Large intestine (tissue), 12 donors: ENCODE measurements at places on chromosomes 11 and 22. TPM values are rescaled to one million over a fixed set of nuclear protein-coding genes. Genes with fewer than 3 reads are reported as not detected.

DYNC2H1 gene
- polyA plus RNA-seq, result 10.2 TPM

GGTLC2 gene
- polyA plus RNA-seq, result not detected

SLC43A3 gene
- 13.4 TPM for polyA plus RNA-seq

LINC01488 gene
- 0.09 TPM for polyA plus RNA-seq

ARHGAP20 gene
- polyA plus RNA-seq, result 2.2 TPM

MRGPRF gene
- polyA plus RNA-seq, result 17.6 TPM

GRCh38 chr22:28589102-28589750, 90.4 kb downstream of the TTC28 start:
- DNase-seq, result no peak

- DNase-seq, result no peak
These were observed 14.9 kb downstream of the RAC2 start for GRCh38 chr22:37229012-37229804.

DNA sequence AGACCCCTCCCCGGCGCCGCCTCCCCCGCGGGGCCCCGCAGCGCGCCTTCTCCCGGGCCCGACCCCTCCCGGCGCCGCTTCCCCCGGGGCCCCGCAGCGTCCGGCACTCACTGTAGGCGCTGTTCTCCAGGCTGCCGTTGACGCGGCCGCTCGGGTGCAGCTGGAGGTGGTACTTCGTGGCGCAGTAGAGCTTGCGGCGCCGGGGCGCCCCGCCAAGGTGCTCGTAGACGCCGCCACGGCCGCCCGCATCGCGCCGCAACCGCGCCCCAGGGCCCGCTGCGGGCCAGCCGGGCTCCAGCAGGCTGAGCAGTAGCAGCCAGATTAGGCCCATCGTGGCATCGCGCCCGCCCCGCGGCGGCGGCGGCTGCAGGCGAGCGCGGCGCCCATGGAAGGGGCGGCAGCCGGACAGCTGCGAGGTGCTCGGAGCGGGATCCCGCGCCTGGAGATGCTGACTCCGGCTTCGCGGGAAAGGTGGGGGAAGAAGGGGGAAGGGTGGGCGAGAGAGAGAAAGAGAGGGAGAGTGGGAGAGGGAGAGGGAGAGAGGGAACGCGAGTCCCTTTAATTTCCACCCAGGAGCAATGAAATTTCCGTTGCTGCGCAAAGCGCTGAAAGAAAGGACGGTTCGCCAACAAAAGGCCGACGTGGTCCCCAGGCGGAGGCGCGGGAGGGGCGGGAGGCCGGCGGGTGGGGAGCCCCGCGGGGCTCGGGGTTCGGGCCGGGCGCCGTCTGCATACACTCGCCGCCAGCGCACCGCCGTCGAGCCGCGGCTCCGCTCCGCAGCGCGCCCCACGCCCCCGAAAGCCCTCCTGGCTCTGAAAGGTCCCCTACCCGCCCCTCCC, at the start of gene FGF3:
Gene FGF3 (minus strand): TSS at position 814 of the 839 bp plus-strand sequence. CDS start 483 bp downstream, at position 331.
- DNase-seq, result no peak

DNA sequence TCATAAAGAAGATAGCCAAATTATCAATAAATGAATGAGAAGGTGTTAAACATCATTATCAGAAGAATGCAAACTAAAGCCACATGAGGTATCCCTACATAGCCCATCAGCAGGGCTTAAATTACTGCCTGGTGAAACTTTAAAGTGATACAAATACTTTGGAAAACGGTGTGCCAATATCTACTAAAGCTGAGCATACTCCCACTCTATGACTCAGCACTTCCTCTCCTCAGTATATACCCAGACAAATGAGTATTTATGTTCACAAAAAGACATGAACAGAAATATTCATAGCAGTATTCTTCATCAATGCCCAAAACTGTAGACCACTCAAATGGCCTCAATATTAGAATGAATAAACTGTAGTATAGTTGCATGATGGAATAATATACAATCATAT, 284.6 kb upstream of the ZC3H12C start:
- DNase-seq, result no peak

DNA sequence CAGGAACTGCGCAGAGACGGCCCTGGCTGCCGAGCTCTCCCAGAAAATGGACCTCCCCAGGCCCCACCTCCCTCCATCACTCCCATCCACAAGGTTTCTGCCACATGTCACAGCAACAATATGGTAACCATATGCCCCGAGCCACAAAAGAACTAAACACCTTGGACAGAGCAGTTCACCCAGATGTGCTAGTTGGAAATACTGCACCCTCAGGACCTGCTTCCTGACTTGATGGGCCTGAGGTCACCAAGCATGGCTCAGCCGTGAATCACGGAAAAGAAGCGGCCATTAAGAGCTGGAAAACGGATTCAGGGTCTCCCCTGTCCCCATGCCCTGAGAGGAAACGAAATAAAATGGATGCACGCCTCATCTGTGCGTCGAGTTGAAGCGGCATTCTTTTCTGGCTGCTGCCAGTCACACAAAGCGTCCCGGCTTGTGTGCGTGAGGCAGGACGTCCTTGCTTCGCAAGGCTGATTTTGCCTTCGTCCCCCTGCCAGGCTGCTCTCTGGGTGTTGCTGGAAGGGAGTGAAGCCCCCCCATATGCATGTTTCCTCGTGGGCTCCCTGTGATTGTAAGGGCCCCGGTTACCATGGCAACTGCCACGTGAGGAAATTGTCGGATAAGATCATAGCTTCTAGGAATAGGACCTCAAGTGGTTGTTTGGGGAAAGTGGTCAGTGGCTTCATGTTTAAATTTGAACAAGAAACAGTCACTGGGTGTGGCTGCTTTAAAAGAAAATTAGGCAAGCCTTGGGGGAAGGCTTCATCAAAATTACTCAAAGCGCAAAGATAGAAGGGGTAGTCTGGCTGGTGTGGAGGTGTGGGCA, 51.7 kb downstream of the FLI1 start:
- no peak for DNase-seq

GRCh38 chr11:113118104-113118503, 156.9 kb downstream of the NCAM1 start:
- DNase-seq, result no peak

DNA sequence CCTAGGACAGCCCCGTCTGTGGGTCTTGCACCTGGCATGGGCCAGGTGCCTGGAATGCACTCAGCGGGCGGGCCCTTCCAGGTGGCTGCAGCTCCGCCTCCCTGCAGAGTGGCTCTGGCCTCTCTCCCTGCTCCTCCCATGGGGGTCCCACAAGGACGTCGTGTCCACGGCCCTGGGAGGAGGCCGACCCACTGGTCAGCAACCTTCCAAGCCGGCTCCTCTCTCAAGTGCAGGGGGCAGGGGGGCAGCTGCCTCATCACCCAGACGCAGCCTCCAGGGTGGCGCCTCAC, 41.9 kb downstream of the CERK start:
- no peak for DNase-seq

- DNase-seq, result no peak
These were observed 13.7 kb downstream of the MFNG start for GRCh38 chr22:37472418-37473006.

DNA sequence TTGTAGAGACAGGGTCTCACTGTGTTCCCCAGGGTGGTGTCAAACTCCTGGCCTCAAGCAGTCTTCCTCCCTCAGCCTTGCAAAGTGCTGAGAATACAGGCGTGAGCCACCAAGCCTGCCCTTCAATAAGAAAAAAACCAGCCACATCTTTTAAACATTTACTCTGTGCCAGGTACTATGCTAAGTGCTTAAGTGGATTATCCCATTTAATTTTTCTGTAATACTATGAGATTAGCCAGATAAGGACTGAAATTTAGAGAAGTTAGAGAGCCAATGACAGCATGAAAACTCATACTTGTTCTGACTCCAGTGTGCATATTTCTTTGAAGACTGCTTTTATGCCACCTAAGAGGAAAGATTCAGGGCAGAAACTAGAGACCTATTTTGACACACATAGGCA, 35.7 kb downstream of the PPME1 start:
- DNase-seq, result no peak

DNA sequence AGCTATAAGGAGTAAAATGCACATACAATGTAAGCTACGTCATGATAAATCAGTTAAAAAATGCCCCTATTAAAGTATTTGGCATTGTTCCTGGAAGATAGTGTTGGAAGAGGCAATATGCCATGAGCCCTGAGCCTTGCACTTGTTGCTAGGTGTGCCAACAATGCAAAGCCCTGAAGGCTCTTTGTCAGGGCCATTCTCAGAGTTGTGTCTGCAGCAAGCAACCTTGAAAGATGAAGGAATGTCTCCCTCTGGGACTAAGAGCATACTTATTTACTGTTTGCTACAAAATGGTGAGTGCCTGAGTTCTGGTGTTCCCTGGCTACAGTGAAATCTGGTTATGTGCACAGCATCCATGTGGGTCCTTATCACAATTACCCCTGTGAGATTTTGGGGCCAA, 322.3 kb upstream of the FAT3 start:
- DNase-seq, result no peak
